ENCODE measurements at places on chromosomes 1 and 21.

DNA sequence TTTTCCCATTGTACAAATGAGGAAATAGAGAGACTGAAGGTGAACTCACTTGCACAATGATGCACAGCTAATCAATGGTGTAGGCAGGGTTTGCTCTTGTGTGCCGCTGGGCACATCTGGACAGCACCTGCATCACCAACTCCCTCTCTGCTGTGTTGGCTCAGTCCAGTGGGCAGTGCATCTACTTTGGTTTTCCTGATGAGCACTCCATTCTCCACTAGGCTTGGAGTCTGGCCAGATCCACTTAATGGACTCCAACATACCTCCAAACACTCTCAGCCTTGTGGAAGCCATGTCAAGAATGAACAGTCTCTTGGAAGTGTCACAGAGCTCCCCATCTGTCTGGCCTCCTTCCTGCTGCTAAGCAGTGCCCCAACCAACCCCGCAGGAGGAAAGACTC, 152.2 kb downstream of the HIVEP3 start:
- DNase-seq, result no peak

- no peak for DNase-seq
Measured at GRCh38 chr1:39116860-39117728, 87.4 kb upstream of the MACF1 start.

- DNase-seq, result no peak
Measured at GRCh38 chr1:12527564-12527963, 90.4 kb downstream of the DHRS3 start.

DNA sequence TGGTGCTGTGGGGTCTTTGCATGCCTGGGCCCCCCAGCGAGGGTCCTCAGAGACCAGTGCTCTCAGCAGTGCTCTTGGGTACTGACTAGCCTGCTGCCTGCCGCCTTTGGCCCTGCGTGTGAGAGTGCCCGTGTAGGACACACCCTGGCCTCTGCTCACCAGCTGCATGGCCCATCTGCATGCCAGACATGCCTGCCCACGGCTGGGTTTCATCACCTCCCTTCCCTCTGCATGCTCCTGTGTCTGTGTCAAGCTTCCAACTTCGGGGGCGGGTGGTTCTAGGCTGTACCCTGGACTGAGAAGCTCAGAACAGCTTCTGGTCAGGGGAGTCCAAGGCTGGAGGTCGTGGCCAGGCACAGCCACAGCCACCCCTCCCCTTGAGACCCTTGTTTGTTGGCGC, 56.9 kb downstream of the PTPRF start:
- DNase-seq, result no peak

DNA sequence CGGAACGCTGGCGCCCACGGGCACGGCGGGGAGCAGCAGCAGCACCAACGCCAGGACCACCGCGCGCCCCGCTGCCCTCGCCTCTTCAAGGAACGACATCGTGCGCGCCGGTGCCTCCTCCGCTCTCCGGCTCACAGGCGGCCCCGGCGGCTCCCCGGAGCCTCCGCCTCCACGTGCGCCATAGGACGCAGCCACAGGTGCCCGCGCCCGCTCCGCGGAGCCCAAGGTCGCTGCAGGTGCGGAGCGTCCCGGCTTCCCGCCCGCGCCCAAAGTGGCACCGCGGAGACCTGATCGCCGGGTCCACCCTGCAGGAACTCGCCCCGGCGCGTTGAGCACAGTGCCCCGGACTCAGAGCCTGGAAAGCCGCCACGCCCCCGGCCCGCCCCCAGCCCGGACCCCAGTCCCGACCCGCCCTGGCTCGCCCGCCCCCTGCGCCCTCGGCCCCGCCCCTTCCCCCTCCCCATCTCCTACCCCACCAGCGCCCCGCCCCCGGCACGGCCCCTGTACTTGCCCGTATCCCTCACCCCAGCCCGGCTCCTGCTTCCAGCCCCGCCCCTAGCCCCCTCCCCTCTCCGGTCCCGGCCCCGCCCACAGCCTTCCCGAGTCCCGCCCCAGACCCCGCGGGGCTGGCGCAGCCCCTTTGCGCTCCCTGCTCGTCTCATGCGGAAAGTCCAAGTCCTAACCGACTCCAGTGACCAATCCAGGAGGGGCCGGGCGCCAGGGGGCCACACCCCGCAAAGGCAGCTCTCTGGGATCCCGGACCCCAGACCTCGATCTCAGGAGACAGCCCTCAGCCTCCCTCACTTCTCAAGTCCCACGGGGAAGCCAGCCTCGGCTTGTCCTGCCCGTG, at the start of gene MEGF6:
Gene MEGF6 (minus strand): TSS at position 339 of the 850 bp plus-strand sequence. CDS start 240 bp downstream, at position 99.
- DNase-seq, result no peak

DNA sequence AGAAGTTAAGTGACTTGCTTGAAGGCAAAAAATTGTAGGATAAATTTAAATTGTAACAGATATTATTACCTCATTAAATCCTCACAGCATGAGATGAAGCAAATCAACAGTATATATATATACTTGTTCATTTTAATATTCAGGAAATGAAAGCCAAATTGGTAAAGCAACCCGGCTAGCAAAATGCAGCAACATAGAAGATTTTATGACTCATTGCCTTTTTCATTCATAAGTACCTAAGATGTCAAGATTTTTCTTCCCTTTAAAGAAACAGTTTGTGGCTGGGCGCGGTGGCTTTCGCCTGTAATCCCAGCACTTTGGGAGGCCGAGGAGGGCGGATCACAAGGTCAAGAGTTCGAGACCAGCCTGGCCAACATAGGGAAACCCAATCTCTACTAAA, 190.5 kb upstream of the NRIP1 start:
- DNase-seq, result no peak

DNA sequence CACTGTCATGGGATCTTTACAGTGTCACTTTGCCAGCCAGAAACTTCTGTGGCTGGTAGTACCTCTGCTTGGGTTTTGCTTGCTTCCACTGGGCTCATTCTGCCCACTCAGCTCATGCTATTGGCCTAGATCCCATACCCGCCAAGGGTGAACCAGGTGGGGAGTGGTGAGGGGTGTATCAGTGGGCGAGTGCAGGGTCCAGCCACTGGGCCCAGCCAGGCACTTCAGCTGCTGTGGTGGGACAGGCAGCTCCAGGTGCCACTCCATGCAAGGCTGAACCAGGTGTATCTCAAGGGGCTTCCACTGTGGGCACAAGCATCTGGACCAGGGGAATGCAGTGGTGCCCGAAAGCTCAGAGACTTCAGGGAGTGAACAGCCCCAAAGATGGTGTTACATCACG, 398.2 kb downstream of the NCAM2 start:
- DNase-seq, result no peak

- DNase-seq, result no peak
Measured at GRCh38 chr1:169886422-169886821, 7.3 kb downstream of the SCYL3 start.

DNA sequence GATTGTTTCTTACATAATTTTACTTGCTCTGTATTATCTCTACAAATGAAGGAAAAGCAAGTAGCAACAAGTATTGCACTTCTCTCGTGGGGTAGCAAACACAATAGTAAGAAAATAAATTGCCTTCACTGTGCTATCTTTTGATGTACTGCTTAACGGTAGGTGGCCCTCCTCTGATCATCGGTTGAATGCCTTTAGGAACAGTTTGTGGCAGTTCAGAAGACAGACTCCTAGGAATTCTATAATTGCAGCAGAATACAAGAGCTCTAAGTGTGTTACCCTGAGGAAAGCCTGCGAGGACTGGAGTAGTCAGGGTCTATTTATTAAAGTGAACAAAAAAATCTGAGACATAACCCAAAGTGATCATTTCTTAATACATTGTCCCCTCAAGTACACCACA, 1135.9 kb downstream of the KCNT2 start:
- no peak for DNase-seq

DNA sequence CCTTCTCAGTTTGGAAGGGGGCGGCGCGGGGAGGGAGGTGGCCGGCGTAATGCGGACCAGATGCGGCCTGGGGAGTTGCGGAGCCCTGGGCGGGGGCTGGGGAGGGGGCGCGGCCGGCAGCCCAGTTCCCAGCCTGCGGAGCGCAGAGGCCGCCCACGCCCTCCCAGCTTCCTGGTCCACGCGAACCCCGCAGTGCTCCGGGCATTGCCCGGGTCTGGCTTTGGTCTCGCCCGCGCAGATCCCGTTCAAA, 695 bp downstream of the DMBX1 start:
- no peak for DNase-seq

- no peak for DNase-seq
Measured at GRCh38 chr1:240193679-240194078, 102.0 kb downstream of the FMN2 start.

- no peak for DNase-seq
Measured at GRCh38 chr1:162690672-162691434, 58.6 kb downstream of the DDR2 start.

DNA sequence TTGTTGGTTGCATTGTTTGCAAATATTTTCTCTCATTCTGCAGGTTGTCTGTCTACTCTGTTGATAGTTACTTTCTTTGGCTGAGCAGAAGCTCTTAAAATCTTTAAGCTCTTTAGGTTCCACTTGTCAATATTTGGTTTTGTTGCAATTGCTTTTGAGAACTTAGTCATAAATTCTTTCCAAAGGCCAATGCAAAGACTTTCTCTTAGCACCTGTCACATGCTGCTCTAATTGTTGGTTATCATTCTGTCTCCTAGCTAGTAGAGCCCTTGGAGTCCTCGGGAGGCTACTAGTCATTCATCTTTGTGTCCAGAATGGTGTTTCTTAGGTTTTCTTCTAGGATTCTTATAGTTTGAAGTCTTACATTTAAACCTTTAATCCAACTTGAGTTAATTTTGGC, 312.7 kb upstream of the PROX1 start:
- DNase-seq, result no peak

- DNase-seq, result peak; percentile 35
Measured at GRCh38 chr1:223716302-223716862, 4.0 kb downstream of the CAPN2 start.

GRCh38 chr1:76281306-76281705, 206.8 kb downstream of the ST6GALNAC3 start:
- peak; percentile 41 for DNase-seq

DNA sequence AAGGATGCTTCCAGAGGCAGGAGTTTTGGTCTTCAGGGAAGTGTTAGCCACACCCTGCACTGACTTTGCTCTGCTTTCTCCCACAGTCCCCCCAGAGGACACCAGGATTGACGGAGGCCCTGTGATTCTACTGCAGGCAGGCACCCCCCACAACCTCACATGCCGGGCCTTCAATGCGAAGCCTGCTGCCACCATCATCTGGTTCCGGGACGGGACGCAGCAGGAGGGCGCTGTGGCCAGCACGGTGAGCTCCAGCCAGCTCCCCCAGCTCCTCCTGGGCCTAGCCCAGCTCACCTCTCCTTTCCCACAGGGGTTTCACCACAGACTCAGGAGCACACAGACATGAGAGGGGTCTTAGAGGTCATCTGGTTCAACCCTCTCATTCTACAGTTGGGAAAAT, 90.9 kb downstream of the KIRREL1 start:
- DNase-seq, result no peak

- DNase-seq, result no peak
Measured at GRCh38 chr1:6358144-6358624, 35.4 kb downstream of the ACOT7 start.
